Large intestine (tissue), 12 donors: ENCODE measurements at places on chromosomes 16 and 17.

DNA sequence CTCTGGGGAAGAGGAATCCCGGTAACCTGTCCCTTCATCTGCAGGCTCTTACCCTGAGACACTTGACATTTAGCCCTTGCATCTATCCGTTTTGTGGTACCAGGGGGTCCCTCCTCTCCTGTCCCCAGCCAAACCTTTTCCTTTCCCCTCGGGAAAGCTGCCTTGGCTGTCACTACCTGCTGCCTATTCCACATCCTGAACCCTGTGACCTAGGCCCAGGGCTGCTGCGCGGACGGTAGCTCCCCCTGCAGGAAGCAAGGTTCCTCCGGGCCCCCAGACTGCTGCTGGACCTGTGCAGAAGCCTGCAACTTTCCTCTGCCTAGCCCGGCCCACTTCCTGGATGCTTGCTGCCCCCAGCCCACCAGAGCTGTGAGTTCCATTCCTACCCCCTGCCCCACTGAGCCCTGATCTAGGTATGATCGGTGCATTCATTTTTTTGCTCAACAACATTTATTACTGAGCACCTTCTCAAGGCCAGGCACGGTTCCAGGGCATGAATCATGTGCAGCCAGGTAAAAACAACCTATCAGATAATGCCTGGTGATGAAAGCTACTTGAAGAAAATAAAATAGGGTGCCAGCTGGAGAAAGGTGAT lies 10.5 kb upstream of the ALDOA start:
- H3K4me1 ChIP-seq, result peaks cover 9% of the 10 kb centered on the region
- DNase-seq, result no peak
- H3K27ac ChIP-seq, result no peak overlapping the region

GRCh38 chr17:38750312-38751121 lies 2.0 kb upstream of the PSMB3 start:
- peak overlapping the region; percentile 85 for H3K27ac ChIP-seq
- peaks cover 9% of the 10 kb centered on the region for H3K27me3 ChIP-seq
- H3K36me3 ChIP-seq, result peaks cover 11% of the 10 kb centered on the region
- peaks cover 40% of the 10 kb centered on the region for H3K4me1 ChIP-seq

DNA sequence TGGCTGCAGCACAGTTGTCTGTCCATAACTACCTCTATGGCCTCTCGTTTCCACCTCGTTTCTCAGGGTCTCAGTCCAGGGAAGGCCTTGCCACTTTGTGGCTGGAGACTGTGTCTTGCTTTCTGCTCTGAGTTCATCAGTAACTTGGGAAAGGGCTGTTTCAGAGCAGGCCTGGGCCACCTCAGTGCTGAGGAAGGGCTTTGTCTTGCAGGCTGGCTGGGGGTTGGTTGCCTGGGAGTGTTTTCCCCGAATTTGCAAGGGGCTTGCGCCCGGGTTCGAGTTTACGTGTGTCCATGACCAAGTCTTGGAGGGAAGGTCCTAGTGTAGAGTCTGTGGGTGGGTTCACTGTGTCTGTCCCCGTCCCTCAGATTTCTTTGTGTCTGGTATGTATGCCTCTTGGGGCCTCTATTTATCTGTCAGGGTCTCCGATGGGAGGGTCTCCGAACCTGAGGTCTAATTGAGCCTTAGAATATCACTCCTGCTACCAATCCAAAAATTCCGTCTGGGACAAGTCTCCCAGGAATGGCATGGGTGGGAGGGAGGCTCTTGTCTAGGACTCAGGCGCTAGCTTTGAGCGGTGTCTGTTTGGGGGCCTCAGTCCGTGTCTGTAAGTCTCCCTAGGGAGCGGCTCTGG lies 594 bp upstream of the TGFB1I1 start:
- no peak for DNase-seq
- H3K27ac ChIP-seq, result peak overlapping the region; percentile 49
- no peaks in the 10 kb centered on the region for H3K27me3 ChIP-seq
- peaks cover 13% of the 10 kb centered on the region for H3K36me3 ChIP-seq
- peak overlapping the region; percentile 37 for H3K4me3 ChIP-seq

GRCh38 chr16:24396350-24397271 lies 140.5 kb downstream of the CACNG3 start:
- no peak overlapping the region for H3K27ac ChIP-seq
- H3K4me1 ChIP-seq, result no peaks in the 10 kb centered on the region
- DNase-seq, result no peak
- no peaks in the 10 kb centered on the region for H3K27me3 ChIP-seq

GRCh38 chr16:8727131-8727806 lies 52.9 kb downstream of the ABAT start:
- H3K4me1 ChIP-seq, result peaks cover 19% of the 10 kb centered on the region
- H3K4me3 ChIP-seq, result no peak overlapping the region
- no peak overlapping the region for H3K27ac ChIP-seq

- peaks cover 17% of the 10 kb centered on the region for H3K36me3 ChIP-seq
- peak overlapping the region; percentile 86 for H3K27ac ChIP-seq
- peak; percentile 58 for DNase-seq
These were observed 674 bp downstream of the ZNF821 start for GRCh38 chr16:71883168-71883848.

- H3K4me3 ChIP-seq, result no peak overlapping the region
- H3K4me1 ChIP-seq, result no peaks in the 10 kb centered on the region
- no peak for DNase-seq
- H3K27ac ChIP-seq, result no peak overlapping the region
- no peaks in the 10 kb centered on the region for H3K27me3 ChIP-seq
These were observed 536.0 kb upstream of the C16orf82 start for GRCh38 chr16:26530584-26531289.

DNA sequence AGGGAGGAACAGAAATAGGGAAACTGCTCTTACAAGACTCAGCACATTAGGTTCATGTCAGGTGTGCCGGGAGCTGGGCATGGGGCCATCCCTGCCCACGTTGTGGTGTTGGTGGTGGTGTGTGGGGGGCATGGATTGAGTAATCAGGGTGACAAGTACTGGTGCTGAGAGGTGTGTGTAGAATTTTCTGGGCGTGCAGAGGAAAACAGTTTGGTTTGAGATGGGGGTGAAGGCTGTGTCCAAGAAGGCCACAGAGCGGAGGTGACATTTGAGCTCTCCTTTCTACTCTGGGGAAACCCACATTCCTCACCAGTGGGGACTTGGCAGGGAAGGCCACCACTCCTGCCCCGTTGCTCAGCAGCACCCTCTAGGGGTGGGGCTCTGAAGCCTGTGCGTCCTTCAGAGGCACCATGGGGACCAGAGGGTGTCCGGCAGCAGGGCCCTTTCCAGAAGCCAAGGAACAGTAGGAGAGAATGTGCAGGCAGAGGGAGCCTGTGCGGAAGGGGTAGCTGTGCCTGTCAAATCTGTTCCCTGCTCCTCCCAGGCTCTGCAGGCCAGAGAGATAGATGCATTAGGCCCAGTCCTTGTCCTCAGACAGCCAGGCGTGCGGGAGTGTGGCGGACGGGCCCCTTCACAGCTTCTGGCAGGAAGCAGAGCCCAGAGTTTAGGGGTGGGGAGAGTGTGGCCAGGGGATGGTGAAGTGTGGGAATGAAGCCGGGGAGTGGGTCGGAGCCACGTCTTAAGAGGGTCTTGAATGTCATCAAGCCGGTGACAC lies 48.7 kb upstream of the GSE1 start:
- H3K36me3 ChIP-seq, result no peaks in the 10 kb centered on the region
- no peak for DNase-seq
- no peaks in the 10 kb centered on the region for H3K27me3 ChIP-seq
- H3K27ac ChIP-seq, result no peak overlapping the region

- H3K4me3 ChIP-seq, result no peak overlapping the region
- H3K36me3 ChIP-seq, result peaks cover 72% of the 10 kb centered on the region
- no peak overlapping the region for H3K27ac ChIP-seq
- H3K27me3 ChIP-seq, result no peaks in the 10 kb centered on the region
- peaks cover 3% of the 10 kb centered on the region for H3K4me1 ChIP-seq
These were observed 17.8 kb downstream of the SNN start for GRCh38 chr16:11685844-11686618.
